ENCODE measurements at places on chromosomes 16 and 17.

GRCh38 chr17:21007646-21008045, 35.2 kb downstream of the USP22 start:
- no peak for DNase-seq

DNA sequence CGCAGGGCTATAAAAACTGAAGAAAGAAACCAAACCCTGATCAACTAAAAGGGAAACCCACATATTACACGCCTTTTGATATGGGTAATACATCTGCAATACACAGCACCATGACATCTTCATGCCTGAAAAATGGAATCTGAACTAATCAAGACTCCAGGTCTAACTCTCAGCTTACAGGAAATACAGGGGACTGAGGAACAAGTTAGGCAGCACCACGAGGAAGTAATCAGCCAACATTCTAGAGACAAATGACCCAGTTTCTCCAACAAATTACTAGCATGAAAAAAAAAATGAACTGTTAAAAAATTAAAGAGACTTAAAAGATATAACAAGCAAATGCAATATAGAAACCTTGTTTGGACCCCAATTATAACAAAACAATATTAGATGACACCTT, 9.1 kb downstream of the SLC39A11 start:
- no peak for DNase-seq

DNA sequence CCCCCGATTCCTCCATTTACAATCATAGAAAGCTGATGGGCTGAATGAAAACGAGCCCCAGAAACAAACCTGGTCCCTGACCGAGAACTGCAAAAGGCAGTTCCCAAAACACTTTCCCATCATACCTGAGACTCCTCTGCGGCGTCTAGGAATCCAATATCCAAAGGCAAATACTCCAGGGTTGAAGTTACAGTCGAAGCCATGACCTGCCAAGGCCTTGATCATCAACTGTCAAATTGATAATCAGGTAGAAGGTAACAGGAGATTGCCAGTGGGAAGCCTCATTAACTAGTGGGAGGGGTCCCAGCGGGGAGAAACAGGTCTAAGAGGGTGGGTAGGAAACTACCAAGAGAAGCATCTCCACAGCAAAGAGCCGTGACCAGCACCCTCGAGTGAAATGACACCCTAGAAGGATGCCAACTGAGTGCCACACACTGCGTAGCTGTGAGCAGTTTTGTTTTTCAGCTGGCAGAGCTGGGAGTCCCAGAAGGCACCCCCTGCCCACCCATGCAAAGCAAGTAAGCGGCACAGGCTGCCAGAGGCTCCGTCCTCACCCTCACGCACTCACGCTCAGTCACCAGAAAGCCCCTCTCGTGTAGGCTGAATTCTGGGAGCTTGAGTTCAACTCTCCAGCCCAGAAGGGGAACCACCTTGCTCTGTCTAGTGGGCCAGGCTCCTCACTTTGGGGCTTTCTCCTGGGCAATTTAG, 146.1 kb downstream of the GAS7 start:
- DNase-seq, result no peak

DNA sequence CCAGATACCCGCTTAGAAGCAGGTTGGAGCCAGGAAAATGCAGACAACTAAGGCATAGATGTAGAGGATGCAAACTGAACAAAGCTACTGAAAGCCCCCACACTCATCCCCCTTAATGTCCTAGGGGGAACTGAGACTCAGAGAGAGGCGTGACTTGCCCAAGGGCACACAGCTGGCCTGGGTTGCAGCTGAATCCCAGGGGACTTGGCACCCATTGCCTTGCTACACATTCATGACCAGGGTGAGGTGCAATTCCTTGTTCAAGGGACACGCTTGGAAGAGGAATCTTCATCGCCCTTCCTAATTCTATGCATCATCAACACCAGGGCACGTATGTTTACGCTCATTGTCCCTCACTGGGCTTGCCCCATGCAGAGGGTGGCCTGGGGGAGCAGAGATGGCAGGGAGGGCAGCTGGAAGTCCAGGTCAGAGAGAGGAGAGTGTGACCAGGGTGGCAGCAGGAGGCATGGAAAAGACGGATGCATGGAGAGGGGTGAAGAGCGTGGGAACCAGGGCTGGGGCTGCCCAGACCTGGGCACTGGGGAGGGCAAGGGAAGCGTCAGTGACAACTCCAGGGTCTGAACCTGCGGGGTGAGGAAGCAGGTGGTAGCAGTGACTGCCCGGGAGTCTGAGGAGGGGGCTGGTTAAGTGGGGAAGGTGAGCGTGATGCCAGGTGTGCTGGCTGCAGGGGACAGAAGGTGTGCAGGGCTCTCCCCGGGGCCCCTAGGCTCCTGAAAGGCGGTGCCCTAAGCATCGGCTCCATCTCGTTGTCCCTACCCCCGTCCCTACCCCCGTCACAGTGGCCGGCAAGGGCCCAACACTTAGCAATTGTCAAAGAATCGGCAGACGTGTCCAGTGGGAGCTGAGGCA, 267.1 kb upstream of the TNRC6C start:
- no peak for DNase-seq

DNA sequence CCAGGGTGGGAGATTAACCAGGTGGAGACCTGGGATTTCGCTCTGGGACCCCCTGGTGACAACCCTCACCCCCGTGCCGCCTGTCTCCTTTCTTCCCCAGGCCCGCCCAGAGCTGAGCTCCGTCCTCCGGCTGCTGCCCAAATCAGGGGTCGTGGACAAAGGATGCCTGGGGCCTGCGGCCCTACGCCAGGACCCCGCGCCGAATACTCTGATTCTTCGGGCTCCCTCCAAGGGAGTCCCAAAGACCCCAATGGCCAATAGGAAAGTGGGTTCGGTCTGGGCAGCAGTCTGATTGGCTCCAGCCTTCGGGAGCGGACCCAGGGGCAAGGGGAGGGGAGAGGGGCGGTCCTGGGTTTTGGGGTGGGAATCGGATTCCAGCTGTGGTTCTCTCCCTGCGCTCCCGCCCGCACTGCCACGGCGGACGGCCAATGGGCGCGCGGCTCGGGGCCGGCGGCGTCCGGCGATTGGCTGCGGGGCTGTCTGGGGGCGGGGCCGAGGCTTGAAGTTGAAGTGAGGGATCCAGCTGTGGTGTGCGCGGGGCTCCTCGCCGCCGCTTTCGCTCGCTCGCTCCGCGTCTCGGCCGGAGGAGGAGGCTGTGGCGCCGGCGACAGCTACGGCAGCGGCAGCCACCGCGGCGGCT, at the start of gene CACNA1G:
TSS of gene CACNA1G (plus strand) at position 531 of the 640 bp plus-strand sequence. CDS start 745 bp downstream, outside the sequence.
- peak; percentile 73 for DNase-seq

DNA sequence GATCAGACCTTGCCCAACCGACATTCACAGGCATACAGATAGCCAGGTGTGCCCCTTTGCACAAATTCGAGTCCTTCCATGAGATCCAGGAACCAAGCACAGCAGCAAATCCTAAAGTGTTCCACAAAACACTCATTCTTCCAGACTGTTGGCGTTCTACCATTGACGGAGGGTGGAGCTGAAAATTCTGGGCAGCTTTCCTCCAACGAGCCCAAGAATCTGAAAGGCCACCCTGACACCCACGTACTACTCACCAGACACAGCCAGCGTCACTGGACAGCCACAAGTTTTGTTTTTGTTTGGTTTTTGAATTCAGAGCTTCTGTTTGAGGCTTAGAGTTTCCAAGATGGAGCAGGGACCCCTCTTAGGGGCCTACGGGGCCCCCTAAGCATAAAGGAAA, 83.8 kb downstream of the PMP22 start:
- DNase-seq, result no peak

DNA sequence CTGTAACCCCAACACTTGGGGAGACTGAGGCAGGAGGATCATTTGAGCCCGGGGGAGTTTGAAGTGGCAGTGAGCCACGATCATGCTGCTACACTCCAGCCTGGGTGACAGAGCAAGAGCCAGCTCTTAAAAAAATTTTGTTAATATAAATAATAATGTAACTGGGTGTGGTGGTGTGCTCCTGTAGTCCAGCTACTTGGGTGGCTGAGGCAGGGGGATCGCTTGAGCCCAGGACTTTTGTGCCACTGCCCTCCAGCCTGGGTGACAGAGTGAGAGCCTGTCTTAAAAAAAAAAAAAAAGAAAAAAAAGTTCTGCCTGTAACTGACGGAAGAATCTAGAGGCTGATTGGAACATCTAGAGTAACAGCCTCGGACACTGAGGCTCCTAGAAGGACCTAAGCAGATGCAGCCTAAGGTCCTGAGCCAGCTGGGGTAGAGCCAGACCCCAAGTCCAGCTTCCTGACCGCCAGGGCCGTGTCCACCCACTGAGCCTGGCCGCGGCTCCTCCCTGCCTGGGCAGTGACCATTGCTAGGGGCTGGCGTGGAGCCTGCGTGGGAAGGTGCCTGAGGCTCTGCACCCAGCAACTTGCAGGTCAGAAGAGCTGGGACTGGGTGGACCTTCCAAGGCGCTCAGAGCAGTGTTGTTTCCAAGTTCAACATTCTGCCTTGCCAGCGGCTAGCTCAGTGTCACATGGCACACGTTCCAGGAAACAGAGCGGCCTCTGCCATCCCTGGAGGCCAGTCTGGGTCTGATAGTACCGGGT, 209.4 kb upstream of the CIBAR2 start:
- no peak for DNase-seq

DNA sequence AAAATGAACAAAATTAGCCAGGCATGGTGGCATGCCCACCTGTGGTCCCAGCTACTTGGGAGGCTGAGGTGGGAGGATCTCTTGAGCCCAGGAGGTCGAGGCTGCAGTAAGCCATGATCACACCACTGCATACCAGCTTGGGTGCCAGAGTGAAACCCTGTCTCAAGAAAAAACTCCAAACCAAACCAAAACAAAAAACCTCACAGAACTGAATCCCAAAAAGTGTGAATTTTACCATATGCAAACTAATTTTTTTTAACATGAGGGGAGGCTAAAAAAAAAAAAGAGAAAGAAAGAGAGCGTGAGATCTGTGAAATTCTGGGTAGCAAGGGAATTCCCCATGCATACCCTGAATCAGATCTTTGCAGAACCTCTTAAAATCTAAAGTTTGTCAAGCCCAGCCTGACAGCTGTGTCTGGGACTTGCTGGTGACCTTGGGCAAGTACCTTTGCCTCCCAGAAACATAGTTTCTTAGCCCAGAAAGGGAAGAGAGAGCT, 17.1 kb upstream of the CDH1 start:
- DNase-seq, result no peak

- DNase-seq, result no peak
These were observed 17.3 kb downstream of the COTL1 start for GRCh38 chr16:84600343-84601229.

GRCh38 chr17:1273492-1274244, 3.4 kb downstream of the BHLHA9 start:
- DNase-seq, result no peak

DNA sequence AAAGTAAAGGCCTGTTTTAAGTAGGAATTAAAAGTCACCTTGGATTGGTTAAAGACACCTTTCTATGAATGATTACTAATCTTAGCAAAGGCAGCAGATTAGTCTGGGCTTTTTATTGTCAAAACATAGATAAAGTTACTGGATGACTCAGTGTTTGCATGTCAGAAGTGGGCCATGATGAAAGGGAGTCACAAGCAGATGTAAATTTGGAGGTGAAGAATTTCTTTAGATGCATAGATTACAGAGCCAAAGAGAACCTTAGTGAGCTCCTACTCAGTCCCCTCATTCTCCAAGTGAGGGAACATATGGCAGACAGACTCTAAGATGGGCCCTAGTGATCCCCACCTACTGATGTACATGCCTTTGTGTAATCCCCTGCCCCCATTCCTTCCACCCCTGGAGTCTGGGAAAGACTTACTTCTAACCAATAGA, 124.5 kb downstream of the HS3ST3A1 start:
- DNase-seq, result peak; percentile 53

GRCh38 chr17:69501591-69502468, 87.3 kb downstream of the MAP2K6 start:
- DNase-seq, result peak; percentile 13

- DNase-seq, result no peak
These were observed 42.1 kb upstream of the DNAH17 start for GRCh38 chr17:78619334-78619733.

- no peak for DNase-seq
These were observed 83.6 kb upstream of the PLEKHM1 start for GRCh38 chr17:45573924-45574770.

- DNase-seq, result no peak
These were observed 34.4 kb upstream of the DNAH17 start for GRCh38 chr17:78611607-78612006.

DNA sequence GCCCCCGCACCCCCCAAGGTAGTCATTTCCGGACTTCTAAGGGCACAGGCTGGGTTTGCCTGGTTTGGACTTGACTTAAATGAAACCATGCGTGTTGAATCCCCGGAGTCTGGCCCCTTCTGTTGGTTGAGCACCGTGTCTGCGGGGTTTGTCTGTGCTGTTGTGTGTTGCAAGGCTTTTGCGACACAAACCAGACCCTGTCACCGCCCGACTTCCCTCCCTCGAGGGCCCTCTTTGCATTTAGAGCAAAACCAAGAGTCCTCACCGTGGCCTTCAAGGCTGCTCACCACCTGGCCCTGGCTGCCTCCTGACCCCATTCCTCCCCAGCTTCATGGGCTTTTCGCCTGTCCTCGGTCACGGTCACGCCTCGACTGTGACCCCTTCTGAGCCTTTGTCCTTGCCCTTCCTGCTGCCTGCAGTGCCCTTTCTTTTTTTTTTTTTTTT, 7.4 kb downstream of the CRISPLD2 start:
- no peak for DNase-seq

- DNase-seq, result no peak
These were observed 435.8 kb downstream of the KCNJ18 start for GRCh38 chr17:22128171-22128570.

GRCh38 chr17:38702166-38702915, 2.7 kb upstream of the MLLT6 start:
- peak; percentile 81 for DNase-seq

DNA sequence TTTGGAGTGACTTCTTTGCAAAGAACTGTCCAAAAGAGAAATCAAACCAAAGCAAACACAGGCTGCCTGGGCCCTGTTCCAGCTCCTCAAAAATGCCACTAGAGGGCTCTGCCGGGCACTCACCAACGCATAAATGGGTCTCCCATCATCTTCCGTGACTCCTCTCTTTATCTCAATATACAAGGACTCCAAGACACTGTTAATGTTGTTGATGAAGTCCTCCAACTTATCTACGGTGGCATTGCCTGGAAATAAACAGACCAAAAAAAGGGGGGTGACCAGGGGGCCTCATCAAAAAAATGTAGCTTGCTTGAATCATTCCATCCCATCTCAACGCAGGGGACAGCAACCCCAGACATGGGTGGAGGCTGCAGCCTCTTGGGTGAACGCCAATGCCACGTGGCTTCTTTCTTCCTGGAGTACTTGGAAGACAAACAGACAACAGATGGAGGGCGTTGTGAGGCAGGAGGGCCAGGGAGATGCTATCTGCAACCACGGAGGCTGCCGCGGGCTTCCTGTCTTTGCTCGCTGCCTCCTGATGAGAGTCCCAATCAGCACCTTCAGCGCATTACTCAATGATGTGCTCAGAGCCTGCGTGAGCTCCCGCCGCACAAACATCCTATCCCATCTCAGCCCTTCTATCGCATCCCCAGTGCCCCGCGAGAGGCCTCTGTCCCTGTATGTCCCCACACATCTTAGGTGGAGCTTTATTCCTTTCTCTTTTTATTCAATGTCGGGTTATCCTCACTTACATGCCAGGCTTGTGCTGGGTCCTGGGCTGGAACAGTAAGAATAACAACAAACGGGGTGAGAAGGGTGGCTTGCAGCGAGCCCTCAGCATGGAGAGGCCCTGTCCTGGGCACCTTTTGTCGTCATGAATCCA, 32.0 kb downstream of the KDM8 start:
- peak; percentile 87 for DNase-seq

GRCh38 chr17:77571155-77571981, 387.1 kb upstream of the TNRC6C start:
- no peak for DNase-seq

GRCh38 chr17:75799402-75799801, 14.8 kb downstream of the UNK start:
- DNase-seq, result no peak

All from HT1080 (cell line).